ENCODE measurements at places on chromosomes 12 and 14.

DNA sequence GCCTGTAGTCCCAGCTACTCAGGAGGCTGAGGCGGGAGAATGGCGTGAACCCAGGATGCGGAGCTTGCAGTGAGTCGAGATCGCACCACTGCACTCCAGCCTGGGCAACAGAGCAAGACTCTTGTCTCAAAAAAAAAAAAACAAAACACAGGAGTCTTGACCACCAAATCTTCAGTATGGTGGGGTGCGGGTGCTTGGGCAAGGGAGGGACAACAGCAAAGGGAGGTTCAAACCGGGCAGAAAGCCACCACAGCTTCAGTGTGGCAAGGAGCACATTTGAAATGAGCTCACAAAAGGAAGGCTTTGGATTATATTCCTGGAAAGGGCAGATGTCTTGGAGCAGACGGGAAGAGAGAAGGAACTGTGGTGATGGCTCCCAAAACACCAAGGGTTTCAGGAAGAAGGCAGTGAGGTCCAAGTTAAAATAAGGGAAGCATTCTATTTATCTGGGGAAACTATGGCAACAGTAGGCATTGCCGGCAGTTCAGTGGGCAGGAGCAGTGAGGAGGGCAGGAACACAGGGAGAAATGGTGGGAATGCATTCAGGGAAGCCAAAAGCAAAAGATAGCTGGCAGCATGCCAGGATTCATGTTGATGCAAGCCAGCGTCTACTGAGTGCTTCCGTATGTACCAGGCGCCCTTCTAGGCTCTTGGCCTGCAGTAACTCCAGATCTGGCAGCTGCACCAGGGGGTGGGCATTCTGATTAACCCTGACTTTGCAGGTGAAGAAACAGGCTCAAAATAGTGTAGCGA lies 51.0 kb upstream of the SRSF5 start:
- DNase-seq, result no peak

GRCh38 chr12:123050913-123051312 lies 70.4 kb downstream of the ARL6IP4 start:
- no peak for DNase-seq

DNA sequence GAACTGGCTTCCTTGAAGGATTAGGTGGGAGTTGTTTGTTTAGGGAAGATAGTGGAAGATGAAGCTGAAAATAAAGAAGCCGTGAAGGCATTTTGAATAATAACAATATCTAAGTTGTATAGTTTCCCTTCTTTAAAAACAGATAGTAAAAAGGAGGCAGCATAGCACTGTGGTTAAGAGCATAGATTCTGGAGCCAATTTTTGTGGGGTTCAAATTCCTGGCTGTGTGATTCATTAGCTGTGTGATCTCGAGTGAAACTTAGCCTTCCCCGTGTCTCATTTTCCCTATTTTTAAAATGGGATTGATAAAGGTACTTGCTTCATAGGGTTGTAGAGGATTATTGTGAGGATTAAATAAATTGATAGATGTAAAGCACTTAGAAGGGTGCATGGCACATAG lies 104.5 kb downstream of the MYRFL start:
- DNase-seq, result no peak

DNA sequence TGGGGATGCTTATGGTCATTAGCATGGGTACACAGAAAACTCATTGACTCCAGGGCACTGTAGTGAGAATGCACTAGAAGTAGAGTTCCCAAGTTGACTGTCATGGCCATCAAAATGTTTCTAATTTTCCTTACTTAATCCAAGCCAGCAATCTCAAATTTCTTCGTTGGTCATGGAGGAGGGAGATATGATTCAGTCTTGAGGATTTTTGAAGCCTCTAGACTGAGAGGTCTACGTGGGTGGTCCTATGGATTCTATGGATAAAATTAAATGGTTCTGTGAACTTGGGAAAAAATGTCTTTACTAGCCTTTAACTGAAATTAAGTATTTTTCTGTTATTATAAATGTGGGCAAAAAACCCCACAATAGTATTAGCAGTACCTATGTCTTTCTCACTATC lies 508.5 kb downstream of the FUT8 start:
- no peak for DNase-seq

DNA sequence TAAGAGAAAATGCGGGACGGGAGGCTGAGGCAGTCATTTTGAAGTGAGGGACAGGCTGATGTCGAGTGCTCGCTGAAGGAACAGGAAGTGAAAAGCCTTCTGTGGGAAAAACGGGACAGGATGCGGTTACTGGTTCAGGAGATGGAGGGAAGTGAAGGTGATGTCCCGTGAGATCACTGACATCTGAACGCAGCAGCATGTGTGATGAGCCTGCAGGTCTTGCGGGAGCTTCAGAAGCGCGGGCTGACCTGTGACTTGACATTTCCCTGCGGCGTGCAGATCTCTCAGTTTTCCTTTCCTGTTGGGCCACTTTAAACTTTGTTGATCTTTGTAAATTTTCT lies 77.8 kb downstream of the DDX51 start:
- DNase-seq, result peak; percentile 39

GRCh38 chr12:84058136-84058535 lies 854.5 kb downstream of the SLC6A15 start:
- DNase-seq, result no peak

DNA sequence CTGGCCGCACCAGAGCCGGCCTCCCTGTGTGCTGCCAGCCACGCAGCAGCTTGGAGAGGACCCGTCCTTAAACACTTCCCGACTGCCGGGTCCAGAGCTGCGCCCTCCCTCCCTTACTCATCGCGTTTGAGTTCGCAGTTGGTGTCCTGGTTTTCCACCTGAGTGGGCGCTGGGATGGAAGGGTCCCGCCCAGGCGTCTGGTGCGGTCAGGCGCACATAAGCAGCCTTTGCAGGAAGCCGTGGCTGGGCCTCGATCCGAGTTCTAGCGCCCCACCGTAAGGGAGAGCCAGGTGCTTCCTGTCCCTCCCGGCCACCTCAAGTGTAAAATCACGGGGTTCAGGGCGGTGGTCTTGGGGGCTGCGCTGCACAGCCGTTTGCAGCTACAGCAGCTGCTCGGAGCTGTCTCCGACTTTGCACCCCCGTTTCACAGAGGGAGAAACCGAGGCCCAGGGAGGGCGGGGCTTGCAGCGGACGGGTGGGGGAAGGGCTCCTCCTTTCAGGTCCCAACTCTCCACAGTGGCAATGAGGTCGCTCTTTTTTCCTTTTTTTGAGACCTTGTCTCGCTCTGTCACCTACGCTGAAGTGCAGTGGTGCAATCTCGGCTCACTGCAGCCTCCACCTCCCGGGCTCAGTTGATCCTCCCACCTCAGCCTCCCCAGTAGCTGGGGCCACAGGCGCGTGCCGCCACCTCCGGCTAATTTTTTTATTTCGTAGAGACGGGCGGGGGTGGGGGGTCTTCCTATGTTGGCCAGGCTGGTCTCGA lies 51.3 kb downstream of the LRCOL1 start:
- no peak for DNase-seq

DNA sequence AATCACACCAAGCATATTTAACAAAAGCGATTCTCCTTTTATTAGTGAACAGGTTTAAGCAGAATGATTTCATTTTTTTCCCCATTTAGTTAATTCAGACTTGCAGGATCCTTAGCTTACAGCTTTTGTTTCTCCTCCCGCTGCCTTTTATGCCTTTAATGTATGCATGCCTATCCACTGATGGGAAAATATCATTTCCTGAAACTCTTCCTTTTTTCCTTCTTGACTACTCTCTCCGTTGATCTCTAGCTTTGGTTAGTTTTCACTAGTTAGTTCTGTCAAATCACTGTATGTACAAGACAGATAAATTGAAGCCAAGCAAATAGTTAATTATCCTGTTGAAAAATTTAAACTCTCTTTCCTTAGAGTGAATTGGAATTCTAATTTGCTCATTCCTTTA lies 26.3 kb downstream of the NKX2-1 start:
- DNase-seq, result no peak

DNA sequence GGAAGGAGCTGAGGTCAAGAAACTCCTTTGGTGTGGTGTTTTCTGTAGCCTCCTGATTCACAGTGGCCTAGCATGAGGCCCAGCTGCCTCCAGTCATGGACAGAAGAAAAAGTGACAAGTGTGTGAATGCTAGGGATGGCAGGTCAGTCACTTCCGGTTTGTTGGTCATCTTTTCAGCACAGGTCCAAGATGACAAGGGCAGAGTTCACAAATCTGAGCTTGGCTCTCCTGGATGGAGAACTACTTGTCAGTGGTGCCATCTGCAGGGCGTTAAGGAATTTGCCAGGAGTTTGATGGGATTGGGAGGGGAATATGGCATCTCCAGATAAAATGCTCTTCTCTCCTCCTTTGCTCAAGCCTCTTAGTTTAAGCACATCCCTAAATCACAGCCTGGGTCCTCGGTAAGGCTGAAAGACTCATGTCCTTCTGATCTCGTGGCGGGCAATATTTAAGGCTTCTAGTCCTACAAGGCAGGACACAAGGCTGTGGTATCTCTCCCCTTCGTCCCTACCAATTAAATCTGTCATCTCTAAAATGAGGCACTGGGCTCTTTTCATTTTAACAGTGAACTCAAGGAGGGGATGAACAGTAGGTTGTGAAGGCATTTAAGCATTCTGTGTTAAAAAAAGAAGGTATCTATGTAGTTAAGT lies 10.0 kb downstream of the TUBA1B start:
- no peak for DNase-seq

GRCh38 chr14:94676495-94677185 lies 64.4 kb downstream of the SERPINA3 start:
- no peak for DNase-seq

DNA sequence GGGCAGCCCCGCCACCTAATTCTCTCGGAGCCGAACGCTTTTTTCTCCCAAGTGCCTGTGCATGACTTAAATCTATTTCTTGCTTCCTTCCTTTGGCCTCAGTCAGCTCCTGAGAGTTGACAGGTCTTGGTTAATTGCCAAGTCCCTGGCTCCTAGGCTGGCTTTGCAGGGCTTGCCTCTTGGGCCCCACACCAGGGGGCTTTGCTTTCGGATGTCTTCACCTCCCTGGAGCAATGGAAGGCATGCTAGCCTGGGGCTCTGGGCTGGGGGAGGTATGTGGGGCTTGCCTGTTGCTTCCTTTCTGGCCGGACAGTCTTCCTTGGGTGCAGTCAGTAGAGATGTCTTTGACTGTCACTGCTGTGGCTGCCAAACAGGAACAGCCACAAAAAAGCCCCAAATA lies 2.2 kb upstream of the KRT80 start:
- DNase-seq, result no peak

DNA sequence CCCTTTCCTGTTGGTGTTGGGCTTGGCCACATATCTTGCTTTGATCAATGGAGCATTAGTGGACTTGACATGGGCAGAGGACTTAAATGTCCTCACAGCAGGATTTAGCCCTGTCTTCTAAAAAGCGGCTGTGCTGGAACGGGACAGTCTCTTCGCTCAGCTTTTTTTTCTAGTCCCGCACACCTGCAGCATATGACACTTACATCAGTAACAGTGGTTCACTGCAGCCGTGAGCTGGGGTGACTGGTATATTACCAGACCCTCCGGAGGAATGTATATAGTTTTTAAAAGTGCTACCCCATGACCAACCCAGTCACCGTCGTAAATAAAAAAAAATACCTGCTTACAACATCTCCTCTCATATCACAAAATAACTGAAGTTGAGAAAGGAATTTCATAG lies 164.5 kb downstream of the CRADD start:
- DNase-seq, result no peak

DNA sequence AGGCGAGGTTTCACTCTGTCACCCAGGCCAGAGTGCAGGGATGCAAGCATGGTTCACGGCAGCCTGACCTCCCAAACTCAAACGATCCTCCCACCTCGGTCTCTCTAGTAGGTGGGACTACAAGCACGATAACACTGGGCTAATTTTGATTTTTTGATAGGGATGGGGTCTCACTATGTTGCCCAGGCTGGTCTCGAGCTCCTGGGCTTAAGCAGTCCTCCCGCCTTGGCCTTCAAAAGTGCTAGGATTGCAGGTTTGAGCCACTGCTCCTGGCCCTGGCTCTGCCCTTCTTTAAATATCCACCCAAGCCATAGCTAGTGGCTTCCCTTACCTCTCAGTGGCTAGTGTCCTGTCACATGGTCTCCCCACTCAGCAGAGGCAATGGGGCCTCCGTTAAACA lies 17.8 kb downstream of the SFSWAP start:
- no peak for DNase-seq

DNA sequence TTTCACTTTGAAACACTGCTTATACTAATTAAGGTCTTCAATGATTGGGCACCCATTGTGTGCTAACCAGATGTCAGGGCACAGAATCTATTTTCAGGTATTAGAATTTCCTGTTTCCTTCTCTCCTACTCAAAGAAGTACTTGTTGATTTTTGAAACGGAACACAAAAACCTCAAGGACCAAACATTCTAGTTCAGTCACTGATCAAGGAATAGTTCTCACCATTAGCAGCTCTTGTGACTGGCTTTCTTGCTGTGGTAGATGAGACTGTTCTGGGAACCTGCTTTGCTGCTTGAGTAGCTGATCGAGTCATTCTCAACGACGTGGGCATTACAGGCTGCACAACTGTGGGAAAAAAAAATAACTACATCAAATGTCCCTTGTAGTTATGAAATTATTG lies 11.0 kb downstream of the DLGAP5 start:
- DNase-seq, result peak; percentile 12
